ENCODE measurements at places on chromosomes 4 and X.
A peak's percentile ranks its signal among the peaks of the same experiment; 100 is the strongest.

GRCh38 chrX:87397103-87397886 is 120.3 kb upstream of the KLHL4 start:
- DNase-seq, result no peak

DNA sequence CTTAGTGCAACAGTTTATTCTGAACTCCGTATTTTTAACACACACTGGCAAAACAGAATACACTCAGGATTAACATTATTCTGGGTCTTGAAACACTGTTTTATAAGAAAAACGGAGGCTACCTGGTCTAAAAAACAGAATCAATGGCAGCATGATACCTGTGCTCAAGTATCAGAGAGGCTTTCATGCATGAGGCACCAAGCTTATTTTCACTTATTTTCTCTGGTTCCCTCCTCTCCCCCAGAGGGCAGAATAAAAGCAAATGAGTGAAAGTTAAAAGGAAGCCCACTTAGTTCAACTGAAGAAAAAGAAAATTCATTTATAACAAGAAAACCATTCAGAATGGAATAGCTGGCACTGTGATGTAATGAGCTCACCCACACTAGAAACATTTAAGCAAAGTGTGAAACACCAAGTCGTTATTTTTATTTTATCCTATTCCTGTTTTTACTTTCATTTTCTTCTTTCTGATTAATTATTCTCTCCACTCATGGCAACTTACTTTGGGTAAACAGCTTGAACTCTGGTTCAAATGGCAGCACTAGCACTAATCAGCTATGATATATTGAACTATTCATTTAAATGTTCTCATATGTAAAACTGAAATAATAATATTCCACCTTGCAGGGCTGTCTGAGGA is 211.8 kb downstream of the PPP3CA start:
- DNase-seq, result no peak

DNA sequence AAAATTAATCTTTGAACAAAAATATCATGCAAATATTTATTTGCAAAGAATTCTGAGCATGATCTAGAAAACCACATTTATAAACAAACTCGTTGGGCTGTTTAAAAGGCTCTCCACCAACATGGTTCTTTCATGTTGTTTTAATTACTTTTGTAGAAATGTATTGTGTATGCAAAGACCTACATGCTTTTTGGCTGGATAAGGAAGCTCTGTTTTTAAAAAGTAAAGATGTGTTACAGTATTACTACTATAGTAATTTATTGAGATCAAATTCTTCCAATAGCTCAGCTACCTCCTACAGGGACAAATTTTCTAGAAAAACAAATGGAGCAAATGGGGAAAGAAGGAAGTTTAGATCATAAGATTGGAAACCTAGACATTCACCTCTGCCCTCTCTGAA is 177.5 kb upstream of the TTC29 start:
- DNase-seq, result no peak

- no peak for DNase-seq
Observed at GRCh38 chr4:118683513-118683912, 1.7 kb upstream of the METTL14 start.

DNA sequence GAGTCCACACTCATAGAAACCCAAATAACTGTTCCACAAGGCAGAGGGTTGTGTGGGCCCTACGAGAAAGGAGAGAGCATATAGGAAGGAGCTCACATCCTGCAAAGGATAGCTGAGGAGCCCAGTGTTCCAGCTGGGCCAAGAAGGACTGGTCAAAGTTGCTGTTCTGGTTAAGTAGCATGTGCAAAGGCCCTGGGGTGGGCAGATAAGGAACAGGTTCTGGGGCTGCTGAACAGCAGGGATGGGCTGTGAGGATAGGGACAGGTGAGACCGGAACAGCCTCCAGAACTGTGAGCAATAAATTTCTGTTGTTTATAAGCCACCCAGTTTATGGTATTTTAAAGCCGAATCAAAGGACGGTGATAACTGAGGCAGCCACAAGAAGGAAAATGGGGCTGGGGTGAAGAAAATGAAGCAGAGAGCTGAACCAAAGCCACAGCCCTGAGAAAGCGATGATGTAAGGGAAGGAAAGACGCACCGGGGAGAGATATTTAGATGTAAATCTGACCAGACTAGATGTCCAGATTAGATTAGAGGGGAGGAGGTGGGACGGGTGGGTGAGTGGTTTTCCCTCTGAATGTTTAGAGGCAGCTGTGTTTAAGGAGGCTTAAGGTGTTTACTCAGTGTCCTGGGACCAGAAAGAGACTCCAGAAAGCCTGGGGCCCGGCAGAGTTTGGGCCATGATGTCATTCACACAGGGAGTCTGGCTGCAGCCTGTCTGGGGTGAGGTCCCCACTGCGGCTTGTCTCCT is 180.8 kb upstream of the BCOR start:
- peak; percentile 49 for DNase-seq

DNA sequence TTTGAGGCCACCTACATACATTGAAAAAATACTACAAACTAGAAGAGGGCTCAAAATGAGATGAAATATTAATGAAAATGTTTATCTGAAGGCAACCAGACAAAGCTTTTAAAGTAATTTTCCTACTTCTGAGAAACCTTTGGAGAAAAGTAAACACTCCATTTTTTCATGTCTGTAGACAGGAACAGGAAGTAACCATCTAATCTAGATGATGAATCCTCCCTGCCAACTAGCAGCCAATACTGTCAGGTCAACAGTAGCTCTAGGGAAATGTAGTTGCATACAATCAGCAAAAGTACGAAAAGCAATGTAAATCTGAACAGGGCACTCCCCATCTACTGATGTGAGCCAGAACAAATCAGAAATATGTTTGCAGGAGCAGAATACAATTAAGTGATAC is 49.0 kb downstream of the AMMECR1 start:
- DNase-seq, result no peak

DNA sequence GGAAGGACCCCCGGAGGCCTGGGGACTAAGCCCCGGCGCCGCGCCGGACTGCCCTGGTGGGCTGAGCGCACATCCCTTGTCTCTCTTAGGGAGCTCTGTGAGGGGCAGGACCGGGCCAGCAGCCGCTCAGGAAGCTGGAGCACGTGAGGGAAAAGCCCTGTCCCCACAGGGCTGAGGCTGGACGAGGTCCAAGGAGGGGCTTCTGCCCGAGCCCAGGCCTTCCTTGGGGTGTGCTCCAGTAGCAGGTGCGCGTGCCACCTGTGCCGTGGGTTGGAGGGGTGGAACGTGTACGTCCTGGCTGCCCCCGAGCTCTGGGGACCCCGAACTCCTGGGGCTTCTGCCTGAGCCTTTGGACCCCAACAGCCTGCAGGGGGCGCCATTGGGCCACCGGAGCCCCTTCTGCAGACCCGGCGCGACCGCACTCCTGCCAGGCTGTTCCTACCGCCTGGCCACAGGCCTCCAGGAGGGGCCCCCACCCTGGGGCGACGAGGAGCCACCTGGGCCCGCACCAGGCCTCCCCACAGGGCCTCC is 27.2 kb downstream of the TACC3 start:
- peak; percentile 49 for DNase-seq

DNA sequence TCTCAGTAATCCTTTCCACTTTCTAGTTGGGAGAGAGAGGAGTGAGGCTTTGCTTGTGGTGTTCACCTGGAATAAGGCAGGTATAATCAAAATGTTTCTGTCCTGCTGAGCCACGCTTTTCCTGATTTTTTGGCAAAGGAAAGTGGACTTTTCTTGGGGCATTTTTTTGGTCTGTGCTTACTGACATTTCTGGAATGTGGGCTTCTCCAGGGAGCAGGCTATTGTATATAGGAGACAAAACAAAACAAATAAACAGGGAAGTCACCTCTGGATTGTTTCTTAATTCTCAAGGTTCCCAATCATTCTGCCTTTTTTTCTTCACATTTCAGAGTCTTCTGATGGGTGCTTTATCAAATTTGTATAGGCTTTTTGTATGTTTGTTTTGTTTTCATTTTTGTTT is 25.7 kb upstream of the RP2 start:
- no peak for DNase-seq

- DNase-seq, result no peak
Observed at GRCh38 chr4:122997463-122998101, 75.2 kb upstream of the NUDT6 start.

DNA sequence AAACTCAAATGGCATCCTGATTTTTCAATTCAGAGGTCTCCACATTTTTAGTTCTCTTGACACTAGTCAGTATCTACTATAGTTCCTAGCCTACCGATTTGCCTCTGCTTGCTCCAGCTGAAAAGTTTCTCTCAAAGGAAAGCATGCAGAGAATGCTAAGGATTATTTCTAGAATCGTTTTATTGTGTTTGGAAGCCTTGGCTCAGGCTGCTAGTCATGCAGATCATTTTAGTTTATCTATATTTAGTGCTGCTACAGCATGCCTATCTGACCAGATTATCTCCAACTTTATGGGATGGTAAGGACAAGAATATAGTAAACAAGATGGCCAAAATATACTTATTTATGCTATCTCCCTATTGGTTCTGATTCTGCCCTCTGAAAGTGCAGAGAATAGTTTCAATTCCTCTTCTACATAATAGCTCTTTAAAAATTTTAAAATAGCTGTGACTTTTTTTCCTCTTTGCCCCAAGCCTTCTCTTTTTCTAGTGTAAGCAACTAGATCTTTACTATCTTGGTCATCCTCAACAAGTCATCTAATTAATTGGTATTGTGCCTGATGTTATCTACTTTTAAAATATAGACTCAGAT is 15.7 kb upstream of the DRP2 start:
- no peak for DNase-seq

DNA sequence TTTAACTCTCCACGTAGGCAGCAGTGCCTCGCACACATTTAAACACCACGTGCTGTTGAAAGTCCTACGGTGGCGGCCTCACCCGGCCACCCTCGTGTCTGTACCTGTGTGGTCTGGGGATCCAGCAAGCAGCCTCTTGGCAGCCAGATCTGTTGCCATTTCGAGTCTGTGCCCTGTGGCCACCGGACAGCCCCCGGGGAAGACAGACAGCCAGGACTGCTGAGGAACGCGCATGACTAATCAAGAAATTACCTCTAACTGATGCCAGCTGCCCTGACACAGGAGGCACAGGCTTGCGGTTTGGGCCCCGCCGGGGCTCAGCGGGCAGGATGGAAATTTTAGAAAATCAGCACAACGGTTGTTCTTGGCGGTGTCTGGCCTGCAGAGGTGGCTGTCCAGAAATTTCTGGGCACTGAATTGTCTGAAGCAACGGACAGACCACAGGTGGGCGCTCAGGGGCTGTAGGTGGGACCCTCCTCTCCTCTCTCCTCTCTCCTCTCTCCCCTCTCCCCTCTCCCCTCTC is 15.6 kb upstream of the ASMTL start:
- DNase-seq, result peak; percentile 73

GRCh38 chr4:74503580-74503979 is 58.6 kb downstream of the AREG start:
- no peak for DNase-seq

DNA sequence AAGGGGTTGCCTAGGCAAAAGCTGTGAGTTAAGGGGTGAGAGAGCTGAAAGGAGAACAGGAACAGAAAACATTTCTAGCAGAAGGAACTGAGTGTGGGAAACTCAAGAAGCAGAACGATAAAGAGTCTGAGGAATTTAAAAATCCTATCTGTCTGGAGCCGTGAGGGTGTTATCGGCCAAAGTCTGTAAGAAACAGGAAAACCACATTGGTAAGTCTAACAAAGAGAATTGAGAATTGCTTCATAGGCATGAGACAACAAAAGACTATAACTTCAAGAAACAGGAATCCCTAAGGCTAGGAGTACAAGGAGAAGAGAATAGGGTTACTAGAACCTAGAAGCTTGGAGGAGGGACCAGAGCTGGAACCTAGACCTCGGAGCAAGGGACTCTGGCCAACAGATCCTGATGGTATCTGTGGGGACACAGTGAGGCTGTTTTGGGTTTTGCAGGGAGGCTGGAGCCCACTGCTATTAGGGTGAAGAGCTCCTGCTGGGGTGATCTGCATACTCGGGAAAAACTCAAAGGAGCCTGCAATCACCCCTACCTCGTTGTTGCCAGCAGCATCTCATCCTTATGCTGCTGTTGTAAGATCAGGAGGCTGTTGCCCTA is 175.6 kb downstream of the FBXO8 start:
- no peak for DNase-seq

GRCh38 chr4:158781963-158782362 is 13.1 kb downstream of the FNIP2 start:
- DNase-seq, result no peak

GRCh38 chr4:108972613-108973283 is 209.9 kb upstream of the ETNPPL start:
- DNase-seq, result peak; percentile 91

DNA sequence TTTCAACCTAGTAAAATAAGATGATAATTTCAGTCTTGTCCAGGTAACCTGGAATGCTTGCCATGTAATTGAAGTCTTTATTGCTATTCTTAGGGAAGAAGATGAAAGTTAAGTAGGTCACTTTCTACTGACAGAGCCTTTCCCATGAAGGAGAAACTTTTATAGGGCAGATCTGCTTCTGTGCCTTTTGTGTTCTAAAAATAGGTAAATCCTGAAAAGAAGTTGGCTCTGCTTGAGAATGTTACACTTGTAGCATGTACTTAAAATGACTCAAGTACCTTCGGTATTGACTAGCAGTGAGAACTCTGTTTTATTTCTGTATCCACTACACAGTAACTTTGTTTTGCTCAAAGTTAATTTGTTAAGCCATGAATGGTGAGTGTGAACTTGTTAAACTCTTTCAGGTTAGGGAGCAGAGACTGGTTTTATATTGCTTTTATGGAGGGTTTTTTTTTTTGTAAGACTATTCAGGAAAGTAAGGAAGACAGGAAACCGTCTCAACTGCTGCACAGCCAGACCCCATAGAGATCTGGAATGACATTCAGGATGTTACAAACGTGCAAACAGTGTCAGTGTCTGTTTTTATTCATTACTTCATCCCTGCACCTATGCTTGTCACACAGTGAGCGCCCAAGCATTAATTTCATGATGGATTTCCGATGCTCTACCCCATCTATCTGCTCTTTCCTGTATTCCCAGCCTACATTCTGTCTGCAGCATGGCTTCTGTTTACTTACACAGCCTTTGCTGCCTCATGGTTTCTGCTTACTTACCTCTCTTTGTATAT is 53.0 kb downstream of the SEPTIN11 start:
- DNase-seq, result no peak

- no peak for DNase-seq
Observed at GRCh38 chr4:60502733-60503132, 697.4 kb upstream of the ADGRL3 start.

DNA sequence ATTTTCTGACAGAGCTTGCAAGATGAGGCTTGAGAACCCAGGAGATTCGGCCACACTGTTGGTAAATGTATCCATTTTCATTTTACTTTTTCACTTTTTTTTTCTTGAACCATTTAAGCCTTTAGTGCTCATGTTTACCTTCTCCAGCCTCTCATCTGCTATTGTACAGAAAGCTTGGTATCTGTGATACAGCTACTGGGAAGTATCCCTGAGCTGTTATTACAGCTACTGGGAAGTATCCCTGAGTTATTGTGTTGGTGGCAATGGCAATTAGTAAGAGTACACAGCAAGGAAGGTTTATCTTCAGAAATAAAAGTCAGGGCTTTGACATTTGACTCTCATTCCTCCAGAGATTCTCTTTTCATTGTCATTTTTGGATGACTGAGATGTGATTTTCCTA is 11.8 kb downstream of the CTSO start:
- DNase-seq, result no peak

- DNase-seq, result no peak
Observed at GRCh38 chrX:37871626-37872302, 24.4 kb upstream of the DYNLT3 start.

GRCh38 chrX:131633285-131633917 is 89.5 kb downstream of the OR13H1 start:
- no peak for DNase-seq

- no peak for DNase-seq
Observed at GRCh38 chr4:11814758-11815157, 386.1 kb upstream of the HS3ST1 start.

Measured in T-helper 1 cell (primary cell).